ENCODE measurements at places on chromosomes 13 and 19.

DNA sequence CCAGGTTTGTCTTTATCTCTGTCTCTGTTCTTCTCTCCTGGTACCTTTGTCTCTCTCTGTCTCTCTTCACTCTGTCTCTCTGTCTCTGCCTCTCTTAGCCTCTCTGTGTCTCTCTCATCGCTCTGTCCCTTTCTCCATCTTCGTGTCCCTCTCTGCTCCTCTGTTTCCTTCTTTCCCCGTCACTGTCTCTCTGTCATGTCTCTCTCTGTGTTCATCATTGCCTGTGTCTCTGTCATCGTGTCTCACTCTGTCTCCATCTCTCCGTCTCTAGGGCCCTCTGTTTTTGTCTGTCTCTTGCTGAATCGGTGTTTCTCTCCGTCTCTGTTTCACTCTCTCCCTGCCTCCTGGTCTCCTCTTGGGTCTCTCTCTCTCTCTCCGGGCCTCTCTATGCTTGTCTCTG is 2.9 kb upstream of the KCNN4 start:
- DNase-seq: no peak

- DNase-seq: peak; percentile 77
Measured at GRCh38 chr13:95660981-95661581, 15.9 kb upstream of the DNAJC3 start.

- no peak for DNase-seq
Measured at GRCh38 chr19:31175564-31176348, 173.5 kb downstream of the TSHZ3 start.

- no peak for DNase-seq
Measured at GRCh38 chr13:27691207-27691606, 69.5 kb downstream of the POLR1D start.

GRCh38 chr19:10294368-10294697 is 4.6 kb downstream of the ICAM5 start:
- DNase-seq: no peak

- peak; percentile 55 for DNase-seq
Measured at GRCh38 chr19:3057275-3057714, 5.0 kb downstream of the TLE5 start.

DNA sequence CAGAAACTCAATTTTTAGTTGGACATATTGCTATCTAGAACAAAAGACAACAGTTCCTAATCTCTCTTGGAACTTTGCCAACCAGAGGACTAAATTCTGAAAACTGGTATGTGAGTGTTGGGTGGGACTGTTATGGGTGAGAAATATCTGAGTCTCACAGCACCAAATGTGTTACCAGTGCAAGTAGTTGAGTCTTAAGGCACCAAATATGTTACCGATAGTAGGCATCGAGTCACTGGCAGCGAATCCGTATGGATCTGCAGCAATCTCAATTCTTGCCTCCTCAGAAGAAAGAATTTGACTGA is 575.2 kb downstream of the DACH1 start:
- DNase-seq: no peak

GRCh38 chr19:46579361-46579879 is 21.7 kb upstream of the CALM3 start:
- no peak for DNase-seq

DNA sequence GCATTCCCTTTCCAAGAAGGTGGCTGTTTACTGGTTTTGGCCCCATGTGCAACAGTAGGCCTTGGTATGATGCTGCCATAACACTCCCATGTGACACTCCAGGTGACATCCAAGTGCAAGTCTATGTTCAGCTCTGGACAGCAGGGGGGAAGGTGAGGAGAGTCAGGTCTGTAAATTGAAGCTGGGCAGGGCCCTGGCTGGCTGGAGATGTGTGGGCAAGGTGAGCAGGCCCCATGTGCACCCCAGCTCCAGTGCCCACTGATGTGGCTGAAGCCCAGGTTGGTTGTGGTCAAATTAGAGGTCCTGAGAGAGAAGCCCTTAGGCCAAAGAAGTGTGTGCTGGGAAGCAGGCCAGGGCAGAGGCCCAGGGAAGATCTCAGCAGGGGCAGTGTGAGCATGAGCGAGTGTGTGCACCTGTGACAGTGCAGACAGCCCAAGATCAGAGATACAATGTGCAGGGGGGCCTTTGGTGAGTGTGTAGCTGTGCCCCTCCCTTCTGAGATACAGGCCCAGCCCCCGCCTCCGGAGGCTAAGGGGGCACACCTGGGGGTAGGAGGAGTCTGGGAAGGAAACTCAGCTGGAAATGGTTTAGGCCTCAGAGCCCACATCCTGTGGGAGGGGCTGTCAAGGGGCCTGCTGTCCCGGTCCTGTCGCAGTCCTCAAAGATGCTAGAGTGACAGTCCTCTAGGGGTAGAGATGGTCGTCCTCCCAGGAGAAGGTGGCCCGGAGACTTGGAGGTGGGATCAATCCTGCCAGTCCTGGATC is 18.6 kb downstream of the DEDD2 start:
- DNase-seq: no peak

DNA sequence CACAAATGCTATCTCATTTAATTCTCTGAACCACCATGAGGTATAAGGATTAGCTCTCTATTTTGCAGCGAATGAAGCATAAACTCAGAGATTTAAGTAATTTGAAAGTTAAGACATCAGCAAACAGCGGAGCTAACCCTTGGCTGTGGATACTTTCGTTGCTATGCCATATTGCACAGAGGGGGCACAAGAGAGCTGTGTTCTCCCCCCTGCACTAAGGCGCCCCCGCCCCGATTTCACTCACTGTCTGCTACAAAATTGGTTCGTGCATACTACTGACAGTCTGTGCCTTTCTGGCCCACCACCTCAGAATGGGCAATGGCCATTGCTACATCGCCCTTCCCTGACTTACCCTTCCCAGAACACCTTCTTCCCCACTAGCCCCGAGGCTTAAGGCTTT is 105.7 kb upstream of the OBI1 start:
- DNase-seq: no peak

DNA sequence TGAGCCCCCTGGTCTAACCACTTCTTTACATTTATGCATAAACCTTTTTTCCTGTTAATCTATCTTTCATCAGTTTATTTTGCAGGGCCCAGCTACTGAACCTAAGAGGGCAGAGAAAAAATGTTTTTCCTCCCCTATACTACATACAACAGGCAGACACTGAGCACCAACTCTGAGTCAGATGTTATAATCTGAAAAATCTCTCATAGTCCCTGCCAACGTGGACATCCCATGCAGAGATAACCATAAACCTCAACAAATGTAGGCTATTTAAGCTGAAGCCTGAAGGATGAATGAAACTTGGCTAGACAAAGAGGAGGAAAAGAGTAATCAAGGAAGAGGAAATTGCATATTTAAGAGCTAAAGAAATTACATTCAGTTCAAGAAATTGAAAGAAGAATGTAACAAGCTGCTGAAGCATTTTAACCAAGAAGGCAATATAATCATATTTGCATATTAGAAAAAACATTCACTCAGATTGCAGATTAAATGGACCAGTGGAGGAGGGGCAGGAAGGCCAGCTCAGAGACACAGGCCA is 2.6 kb downstream of the NEK3 start:
- no peak for DNase-seq

DNA sequence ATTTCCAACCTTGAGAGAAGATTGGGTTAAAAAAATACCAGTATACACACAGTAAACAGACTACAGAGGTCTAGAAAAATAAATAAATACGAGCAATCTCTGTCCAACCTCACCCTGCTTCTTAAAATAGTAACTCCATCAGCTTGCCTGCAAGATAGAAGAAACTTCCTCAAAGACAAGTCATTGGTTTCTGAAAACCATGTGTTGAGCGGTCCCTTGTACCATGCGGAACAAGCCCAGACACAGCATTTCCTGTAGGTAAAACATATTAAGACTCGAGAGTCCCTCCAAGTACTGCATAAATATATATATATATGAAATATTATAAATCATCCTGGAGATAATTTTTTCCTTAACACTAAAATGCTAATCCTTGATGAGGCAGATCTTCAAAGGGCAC is 157.4 kb downstream of the MZT1 start:
- DNase-seq: no peak

DNA sequence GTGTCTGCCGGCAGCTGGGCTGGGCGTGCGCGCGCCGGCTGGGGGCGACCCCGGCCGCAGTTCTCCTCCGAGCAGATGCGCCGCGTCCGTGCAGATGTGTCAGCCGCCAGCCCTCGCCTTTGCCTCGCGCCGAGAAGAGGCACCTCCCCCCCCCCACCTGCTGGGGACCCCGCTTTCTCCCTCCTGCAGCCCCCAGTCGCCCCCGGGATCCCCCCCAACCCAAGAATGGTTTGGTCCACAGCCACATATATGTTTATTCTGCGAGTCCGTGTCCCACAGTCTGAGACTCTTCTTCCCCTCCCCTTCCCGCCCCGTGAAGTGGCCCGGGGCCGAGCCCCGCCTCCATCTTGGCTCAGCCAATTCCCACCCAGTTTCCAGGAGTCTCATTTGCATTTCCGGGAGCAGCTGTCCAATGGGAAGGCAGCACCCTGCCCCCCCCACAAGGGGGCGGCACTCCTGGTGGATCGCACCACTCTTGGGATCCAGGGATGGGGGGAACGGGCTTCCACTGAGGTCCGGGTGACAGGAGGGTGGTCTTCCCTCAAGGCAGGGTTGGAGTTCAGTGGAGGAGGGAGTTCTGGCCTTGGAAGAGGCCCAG is 8.6 kb downstream of the ISOC2 start:
- DNase-seq: peak; percentile 27

DNA sequence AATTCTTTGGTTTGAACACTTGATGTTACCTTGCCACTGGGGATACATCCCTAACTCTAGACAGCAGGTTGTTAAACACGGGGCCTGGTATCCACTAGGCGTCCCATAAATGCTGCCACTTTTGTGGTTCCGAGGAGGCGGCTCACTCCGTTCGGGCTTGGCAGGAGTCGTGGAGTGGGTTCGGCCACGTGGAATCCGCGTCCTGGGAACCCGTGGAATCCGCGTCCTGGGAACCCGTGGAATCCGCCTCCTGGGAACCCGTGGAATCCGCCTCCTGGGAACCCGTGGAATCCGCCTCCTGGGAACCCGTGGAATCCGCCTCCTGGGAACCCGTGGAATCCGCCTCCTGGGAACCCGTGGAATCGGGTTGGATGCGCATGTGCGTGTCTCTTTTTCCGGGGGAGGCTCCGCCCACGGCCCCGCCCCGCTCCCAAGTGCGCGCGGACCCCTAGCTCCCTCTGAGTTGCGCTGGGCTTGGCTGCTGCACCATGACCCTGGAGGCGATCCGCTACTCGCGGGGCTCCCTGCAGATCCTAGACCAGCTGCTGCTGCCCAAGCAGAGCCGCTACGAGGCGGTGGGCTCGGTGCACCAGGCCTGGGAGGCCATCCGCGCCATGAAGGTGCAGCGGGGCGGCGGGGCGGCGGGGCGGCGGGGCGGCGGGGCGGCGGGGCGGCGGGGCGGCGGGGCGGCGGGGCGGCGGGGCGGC is at the start of gene MRI1:
MRI1 (plus strand) TSS at position 422 of the 707 bp plus-strand sequence; CDS start at position 489, 67 bp downstream.
- peak; percentile 71 for DNase-seq

GRCh38 chr19:2223959-2224358 is 12.2 kb downstream of the PLEKHJ1 start:
- DNase-seq: no peak

GRCh38 chr13:92671821-92672220 is 554.8 kb upstream of the GPC6 start:
- DNase-seq: no peak

DNA sequence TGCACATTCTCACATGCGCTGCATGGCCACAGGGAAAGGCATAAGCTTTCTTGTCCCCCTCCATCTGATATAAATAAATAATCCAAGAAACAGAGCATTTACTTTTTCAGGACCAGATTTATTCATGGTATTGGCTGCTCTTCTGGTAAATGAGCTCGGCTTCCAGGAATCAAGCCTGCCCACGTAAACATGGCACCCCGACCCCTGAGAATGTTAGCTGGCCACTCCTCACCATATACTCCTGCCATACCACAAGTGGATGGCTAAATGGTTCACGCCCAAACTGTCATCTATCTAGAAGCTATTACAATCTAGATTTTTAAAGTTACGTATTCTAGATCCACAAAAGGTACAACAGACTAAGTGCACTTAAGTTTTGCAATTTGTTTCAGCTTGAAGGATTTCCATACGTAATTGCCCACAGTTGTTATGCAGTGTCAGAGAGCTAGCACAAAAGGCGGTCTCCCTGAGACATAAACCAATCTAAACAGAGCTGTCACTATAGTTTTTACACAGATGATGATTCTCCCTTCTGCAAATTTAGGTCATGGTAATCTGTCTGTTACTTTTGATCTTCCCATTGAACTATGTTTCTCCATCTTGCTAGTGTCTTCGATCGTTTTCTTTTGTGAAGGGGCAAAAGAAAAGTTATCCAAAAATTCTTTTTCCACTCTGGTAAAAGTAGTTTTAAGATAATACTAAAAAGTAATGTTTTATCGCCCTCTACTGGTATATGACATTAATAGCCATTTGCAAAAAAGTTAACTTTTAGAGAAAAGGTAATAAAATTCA is 16.2 kb upstream of the FOXO1 start:
- peak; percentile 79 for DNase-seq

DNA sequence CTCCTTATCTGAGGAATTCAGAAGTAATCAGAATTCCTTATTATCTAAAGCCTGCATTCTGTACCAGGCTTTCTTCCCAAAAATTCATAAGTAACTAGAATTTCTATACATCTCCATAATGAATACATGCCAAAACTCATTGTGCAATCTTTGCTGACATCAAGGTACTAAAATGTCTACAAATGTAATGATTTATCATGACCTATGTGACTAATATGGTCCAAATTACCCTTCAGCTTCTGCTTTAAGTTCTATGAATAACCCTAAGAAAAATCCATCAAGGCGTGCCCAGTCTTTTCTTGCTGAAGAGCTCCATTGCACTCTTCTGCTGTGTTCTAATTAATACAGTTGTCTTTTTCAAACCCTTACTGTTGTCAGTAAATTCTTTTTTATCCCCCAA is 58.5 kb upstream of the SLITRK1 start:
- DNase-seq: peak; percentile 1

GRCh38 chr13:75432045-75432444 is 49.9 kb downstream of the TBC1D4 start:
- no peak for DNase-seq
